ENCODE measurements at places on chromosomes 4 and X. TPM values are rescaled to one million over a fixed set of nuclear protein-coding genes. Genes with fewer than 3 reads are reported as not detected.

- no peak for DNase-seq
Measured at GRCh38 chr4:125382995-125383394, 68.2 kb downstream of the FAT4 start.

DNA sequence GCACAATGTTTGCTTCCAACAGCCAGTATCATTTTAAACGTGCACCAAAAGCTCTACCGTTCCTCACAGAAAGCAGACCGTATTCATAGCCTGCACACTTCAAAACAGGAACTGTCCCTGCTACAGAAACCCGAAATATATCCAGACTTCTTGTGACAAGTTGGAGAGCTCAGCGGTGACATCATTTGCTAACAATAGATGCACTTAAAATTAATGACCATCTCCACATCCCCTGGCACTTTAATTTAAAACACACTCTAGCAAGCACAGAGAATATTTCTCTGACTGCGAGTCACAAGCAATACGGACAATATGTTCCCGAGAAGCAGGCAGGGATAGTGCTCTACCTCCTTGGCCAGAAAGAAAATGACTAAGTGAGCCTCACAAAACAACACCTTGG is 2.5 kb downstream of the NYX start:
- no peak for DNase-seq

The CFAP99 gene
- total RNA-seq = not detected

The PF4V1 gene
- not detected for total RNA-seq

DNA sequence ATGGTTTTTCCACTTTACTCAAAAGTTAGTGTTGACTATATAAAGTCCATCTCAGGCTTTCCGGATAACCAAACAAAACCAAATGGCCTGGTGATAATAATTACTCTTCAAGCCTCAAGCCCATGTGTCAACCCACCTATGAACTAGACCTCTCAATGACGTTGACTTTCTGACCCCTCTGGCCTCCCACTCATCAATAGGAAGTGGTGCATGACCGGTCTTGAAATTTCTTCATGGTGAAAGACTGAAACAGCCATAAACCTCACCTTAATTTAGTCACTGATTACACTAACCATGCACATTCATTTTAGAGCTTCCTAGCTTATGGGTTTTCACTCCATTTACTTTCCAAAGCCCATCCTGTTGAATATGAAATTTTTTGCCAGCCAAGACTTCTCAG is 276.0 kb downstream of the KLHL13 start:
- DNase-seq = no peak

DNA sequence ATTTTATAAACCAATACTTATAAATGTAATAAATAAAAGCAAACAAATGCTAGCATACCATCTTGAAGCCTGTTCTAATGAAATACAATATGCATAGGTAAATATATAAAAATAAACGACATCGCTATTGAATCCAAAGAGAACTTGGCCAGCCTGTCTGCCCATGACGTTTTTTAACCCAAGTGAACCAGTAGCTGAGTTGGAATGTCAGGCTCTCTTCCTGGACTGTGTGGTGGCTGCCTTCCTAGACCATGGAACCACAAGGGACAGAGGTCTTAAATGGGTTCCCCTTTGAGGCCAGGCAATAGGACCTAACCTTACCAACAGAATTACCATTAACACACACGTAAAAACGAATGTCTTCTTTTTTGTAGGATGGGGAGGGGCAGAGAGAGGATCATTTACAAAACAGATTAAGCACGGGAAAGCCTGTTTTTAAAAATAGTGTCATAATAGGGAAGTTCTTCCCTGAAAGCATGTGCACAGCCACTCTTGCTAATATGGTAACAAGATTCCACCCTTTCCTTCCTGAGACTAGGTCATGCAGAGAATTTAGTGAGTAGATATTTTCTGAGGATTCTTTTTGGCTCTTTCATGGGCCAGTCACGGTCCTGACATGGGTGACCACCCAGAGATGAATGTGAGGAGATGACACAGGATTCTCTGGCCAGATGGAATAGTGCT is 69.4 kb upstream of the ACSL1 start:
- DNase-seq = no peak
